Cerebellar nuclear complex (tissue), 1 donor: ENCODE measurements at places on chromosomes 2 and 18.

DNA sequence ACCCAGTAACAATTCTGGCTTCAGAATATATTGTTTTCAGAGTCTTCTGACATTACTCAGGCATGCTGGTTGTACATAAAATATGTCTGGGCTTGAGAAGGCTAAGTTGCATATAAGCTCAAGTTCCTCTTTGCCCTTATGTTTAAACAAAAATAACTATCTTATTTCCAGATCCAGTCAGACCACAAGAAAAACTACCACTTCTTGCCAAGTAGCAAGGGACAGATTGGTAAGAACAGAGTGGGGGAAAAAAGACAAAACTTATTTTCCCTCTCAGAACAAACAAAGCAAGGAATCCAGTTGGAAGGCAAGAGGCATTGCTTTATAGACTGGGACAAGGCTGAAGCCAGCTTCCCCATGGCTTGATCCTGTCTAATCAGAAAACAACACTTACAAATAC lies 1036.7 kb upstream of the CELF4 start:
- DNase-seq, result no peak

DNA sequence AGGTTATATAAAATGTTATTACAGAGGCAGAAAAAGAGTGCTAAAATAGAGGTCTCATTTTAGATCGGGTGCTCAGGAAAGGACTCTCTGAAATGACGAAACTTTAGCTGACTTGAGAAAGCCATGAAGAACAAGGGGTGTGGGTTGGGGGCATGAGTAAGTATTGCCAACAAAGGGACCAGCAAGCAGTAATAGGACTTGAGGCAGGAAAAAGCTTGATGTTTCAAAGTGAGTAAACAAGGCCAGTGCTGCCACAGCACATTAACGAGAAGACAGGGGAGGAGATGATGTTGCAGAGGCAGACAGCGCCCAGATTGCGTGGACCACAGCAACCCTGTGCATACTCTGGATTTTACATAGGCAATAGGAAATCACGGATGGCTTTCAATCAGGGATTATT lies 318.8 kb downstream of the ZEB2 start:
- no peak for DNase-seq

DNA sequence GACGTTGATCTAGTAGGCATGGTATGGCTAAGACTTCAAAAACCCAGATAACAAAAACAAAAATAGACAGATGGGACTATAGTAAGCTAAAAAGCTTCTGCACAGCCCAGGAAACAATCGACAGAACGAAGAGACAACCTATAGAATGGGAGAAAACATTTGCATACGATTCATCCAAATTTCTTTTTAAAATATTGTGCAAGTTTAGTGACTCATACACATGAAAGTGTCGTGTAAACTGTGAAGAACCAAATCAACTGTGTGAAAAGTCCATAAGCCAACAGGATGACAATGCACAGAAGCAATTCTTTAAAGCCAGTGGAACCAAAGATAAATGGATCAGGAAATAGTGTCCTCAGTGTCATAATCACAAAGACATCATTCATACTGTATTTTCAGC lies 671.1 kb downstream of the RNF144A start:
- DNase-seq, result no peak

DNA sequence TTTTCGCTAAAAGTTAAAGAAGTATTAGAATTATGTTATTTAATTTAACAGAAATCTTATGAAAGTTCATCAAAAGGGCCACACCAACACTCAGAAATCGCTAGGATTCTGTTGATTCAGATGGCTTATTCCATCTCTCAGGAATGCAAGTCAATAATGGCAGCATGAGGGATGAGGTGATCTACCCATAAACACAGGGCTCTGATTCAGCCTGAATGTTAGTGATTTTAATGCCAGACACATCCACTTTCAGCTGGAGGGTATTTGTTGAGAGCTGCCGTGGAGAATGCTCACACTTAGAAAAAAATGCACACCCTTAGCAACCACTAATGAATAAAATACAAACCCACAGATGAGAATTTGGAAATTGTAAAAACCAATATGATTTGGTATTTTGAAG lies 173.3 kb upstream of the ERBB4 start:
- no peak for DNase-seq

DNA sequence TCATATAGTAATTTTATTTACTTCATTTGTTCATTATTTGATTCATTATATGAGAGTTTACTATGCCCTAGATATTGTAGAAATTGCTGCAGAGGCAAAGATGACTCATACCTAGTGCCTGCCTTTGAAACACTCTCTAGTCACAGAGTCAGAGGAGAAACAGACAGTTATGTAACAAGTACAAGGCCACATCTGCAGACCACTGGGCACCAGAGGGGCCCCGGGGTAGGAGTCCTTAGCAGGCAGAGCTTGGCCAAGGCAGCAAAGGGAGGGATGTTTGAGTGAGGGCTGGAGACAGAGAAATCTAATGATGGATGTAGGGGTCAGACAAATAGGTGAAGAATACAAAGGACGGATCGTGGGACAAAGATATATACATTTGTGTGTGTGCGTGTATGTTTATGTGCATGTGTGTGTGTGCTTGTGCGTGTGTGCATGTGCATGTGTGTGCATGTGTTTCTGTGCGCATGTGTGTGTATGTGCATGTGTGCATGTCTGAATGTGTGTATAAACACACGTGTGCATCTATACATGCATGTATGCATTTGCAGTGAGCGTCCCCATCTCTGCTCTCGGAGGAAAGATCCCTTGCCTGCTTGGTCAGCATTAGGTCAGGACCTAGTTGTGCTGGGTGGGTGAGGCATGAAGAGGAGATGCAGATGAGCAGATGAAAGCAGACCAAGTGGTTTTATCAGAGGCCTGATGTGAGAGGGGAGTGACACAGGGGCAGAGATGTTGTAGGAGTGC lies 170.6 kb upstream of the MYT1L start:
- no peak for DNase-seq

GRCh38 chr2:3626118-3626811 lies 31.4 kb downstream of the COLEC11 start:
- no peak for DNase-seq

DNA sequence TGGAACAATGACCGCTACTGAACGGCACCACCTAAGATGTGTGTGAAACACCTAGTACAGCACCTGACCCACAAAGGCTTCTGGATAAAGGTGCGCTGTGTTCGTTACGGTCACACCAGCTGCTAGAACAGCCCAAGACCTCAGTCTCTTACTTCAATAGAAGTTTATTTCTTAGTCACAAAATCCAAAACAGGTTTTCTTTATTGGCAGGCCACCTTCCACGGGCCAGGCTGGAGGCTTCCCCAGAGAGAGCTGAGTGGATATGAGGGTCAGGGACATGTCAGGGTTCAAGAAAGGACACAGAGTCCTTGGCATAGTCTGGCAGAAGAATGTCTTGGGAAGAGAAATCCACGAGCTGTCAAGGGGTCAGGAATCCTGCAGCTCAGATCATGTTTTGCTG lies 92.2 kb downstream of the COL6A3 start:
- no peak for DNase-seq

GRCh38 chr2:47034973-47035609 lies 119.5 kb upstream of the MCFD2 start:
- no peak for DNase-seq

DNA sequence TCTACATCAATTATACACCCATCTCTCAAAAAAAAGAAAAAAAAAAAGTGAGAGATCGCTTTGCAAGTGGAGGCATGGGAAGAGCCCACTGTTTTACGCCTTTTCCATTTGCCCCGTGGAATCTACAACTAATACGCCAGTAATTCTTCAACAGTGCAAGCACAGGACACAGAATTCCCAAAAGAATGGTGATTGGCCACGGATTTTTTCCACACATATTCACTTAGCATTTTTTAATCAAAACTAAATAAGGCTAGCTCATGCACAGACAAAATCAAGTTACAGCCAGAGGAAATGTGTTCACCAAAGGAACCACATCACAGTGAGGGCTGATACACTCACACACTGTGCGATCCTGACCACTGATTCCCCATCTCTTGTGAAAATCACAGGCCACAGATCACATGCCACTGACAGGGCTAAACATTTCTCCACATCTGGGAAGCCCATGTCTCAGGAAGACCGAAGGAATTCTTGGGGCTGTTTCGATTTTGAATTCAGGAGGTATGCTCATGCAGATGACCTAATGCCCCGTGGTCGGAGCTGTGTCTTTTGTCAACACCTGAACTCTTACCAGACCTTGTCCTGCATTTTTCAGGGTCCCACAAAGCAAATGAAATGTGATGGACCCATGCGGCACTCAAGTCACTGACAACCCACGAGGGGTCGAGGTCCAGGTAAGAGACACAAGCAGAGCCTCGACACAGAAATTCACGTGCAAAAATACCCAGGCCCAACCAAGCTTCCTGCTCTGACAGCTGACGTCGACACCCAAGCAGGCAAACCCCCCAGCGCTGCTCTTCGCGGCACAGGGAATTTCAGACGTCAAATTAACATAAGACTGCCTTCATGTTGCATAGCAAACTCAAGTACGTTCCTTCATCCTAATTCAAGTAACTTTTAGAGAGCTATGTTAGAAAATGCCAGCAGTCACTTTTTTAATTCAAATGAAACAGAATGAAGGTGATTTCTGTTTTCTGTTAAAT lies 69.6 kb downstream of the ZNF516 start:
- DNase-seq, result no peak

GRCh38 chr2:51789918-51790317 lies 758.0 kb upstream of the NRXN1 start:
- DNase-seq, result no peak

DNA sequence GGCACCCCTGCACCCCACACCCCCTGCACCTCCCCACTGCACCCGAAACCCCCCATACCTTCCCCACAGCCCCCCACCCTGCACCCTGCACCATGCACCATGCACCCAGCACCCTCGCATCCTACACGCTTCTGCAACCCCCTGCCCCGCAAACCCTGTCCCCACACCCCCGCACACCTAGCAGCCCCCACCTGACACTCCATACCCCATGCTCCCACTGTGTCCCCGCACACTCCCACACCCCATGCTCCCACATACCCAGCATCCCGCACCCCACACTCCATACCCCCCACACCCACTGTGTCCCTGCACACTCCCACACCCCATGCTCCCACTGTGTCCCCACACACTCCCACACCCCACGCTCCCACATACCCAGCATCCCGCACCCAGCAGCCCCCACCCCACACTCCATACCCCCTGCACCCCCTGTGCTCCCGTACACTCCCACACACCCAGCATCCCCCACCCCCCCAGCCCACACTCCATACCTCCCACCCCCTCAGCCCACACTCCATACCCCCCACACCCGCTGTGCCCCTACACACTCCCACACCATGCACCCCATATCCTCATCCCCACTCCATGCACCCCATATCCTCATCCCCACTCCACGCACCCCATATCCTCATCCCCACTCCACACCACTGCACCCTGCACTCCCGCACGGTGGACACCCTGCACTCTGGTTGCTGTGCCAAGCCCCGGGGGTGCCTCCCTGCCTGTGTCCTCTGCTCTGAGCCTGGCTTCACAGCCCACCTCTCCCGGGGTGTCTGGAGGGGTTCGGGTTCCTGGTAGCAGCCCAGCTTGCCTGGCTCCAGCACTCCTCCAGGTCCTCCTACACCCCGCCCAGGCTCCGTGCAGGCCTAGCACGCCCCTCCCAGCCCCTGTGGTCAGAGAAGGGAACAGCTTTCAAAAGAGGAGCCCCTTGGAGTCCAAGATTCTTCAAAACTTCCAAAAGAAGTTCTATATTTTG lies 93.9 kb upstream of the CTDP1 start:
- no peak for DNase-seq

DNA sequence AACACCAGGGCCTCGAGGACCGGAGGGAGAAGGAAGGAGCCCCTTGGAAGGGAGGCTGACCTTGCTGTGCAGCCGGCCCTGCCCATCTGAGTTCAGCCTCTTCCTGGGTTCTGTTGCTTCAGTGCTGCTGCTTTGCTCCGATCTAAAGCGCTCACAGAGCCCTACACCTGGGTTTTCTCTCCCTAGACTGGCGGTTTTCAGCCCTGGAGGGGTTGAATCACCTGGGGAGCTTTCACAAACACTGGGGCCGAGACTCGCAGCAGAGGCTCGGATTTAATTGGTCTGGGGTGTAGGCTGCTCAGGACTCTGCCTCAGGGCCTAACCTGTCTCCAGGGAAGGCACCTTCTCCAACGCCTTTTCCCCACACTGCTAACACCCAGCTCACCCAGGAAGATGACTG lies 40.9 kb upstream of the SMAD7 start:
- DNase-seq, result no peak

DNA sequence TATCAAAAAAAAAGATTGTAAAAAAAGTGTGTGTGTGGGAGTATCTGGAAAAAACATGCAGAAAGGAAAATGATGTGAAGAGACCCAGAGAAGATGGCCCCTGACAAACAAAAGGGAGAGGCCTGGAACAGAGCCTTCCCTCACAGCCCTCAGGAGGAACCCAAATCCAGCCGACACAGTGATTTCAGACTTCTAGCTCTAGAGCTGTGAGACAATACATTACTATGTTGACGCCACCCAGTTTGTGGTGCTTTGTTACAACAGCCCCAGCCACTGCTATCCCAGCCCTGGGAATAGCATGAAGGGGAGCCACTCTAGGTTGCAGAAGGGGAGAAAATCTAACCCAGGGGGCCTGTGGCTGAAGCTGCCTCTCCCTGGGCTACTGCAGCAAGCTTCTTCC lies 59.0 kb upstream of the ZBTB7C start:
- DNase-seq, result no peak

DNA sequence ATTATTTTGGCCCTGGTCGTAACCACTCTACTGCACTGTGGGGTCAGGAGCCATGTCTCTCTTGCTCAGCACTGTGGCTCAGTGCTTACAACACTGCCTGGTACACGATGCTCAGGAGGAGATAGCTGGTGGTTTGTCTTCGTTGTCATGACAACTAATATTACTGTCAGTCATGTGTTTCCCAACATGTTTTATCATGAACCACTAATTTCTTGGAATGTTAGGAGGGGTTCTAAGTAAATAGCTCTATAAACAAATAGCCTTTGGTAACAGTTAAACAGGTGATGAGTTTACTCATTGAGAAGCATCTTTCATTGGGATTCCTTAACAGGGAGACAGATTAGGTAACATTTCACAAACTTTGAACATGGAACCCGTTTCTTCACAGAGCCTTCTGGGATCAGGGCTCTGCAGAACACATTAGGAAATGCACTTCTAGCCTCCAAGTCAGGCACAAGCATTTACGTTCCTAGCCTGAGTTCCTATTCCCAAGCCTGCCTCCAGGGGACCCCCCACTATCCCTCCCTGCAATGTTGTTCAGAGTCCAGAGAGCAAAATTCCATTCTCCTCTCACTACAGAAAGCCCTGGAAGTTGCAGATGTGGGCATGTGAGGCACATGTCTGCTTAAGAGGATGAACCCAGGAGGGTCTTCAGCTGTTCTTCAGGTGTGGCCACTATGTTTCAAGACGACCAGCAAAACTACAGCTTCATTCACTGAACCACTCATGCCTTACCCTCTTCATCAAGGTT lies 6.4 kb upstream of the RBM44 start:
- DNase-seq, result no peak

GRCh38 chr2:3460831-3461800 lies 58.2 kb downstream of the ADI1 start:
- DNase-seq, result no peak
